ENCODE measurements at places on chromosomes 16 and 17. TPM values are rescaled to one million over a fixed set of nuclear protein-coding genes. Genes with fewer than 3 reads are reported as not detected.

ZNF287 gene
- 8.3 TPM for total RNA-seq

SLC7A6 gene
- 26.4 TPM for total RNA-seq

TVP23A gene
- 0.21 TPM for total RNA-seq

RMI2 gene
- 29.5 TPM for total RNA-seq

CAPNS2 gene
- not detected for total RNA-seq

PRR11 gene
- total RNA-seq, result 68.5 TPM

LRRC37A2 gene
- total RNA-seq, result 4.4 TPM

MT1A gene
- 30.3 TPM for total RNA-seq

TP53TG3B gene
- total RNA-seq, result not detected

MT1H gene
- total RNA-seq, result not detected

STAC2 gene
- total RNA-seq, result 7.1 TPM

GNAO1 gene
- total RNA-seq, result 0.72 TPM

SOX9 gene
- total RNA-seq, result 12.2 TPM

DNAI2 gene
- total RNA-seq, result not detected

ORC6 gene
- 38.0 TPM for total RNA-seq

CNGB1 gene
- total RNA-seq, result 0.06 TPM

FBXW10 gene
- total RNA-seq, result 1.4 TPM

HEATR9 gene
- not detected for total RNA-seq

KIF19 gene
- 0.06 TPM for total RNA-seq

CASKIN1 gene
- 0.58 TPM for total RNA-seq

Measured in A549 treated with dexamethasone at 1 μM for 4 hours (cell line).